ENCODE measurements at places on chromosomes 2 and 18. TPM values are rescaled to one million over a fixed set of nuclear protein-coding genes. Genes with fewer than 3 reads are reported as not detected.

GAL3ST2 gene
- not detected for total RNA-seq

ZNF519 gene
- 5.4 TPM for total RNA-seq

MEIS1 gene
- 1.3 TPM for total RNA-seq

SERPINB12 gene
- not detected for total RNA-seq

HSBP1L1 gene
- total RNA-seq, result 5.2 TPM

MROH2A gene
- not detected for total RNA-seq
